ENCODE measurements at places on chromosomes 11 and 22.

- no peak for DNase-seq
Measured at GRCh38 chr11:111225881-111226280, 19.6 kb upstream of the POU2AF2 start.

GRCh38 chr11:122285070-122285988 is 169.3 kb upstream of the BLID start:
- DNase-seq, result no peak

DNA sequence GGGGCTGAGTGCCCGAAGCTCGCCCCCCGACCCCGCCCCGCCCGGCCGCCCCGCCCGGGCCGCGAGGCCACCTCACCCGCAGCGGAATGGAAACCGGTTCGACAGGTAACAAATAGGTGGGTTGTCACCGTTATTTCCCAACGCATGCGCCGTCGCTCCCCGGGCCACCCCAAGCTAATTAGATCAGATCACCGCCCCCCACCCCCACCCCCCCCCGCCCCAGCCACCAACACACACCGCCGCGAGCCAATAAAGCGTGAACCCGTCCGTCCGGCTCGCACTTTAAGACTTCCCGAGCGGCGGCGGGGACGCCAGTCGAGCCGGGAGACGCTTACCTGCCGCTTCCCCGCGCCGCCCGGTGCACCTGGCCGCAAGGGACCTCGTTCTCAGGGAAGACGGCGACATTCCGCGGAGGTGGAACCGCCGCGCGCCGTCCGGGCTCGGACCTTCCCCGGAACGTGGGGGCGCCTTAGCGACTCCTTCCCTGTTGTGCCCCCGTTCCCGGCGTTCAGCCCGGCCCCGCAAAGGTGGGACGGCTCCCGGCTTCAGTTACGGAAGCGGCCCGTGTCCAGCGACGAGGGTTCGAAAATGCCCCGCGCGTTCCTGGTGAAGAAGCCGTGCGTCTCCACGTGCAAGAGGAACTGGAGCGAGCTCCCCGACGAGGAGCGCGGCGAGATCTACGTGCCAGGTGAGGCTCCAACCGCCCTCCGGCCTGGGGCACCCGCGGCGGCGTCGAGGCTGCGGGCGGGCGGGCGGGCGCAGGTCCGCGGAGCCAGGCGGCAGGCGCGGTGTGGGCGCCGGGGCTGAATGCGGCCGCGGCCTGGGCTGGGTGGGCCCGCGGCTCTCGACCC is at the start of gene OVOL1:
OVOL1 (plus strand) TSS at position 278 of the 851 bp plus-strand sequence; CDS start at position 589, 311 bp downstream.
- DNase-seq, result no peak

GRCh38 chr22:30810105-30810504 is 115.4 kb downstream of the OSBP2 start:
- DNase-seq, result no peak

DNA sequence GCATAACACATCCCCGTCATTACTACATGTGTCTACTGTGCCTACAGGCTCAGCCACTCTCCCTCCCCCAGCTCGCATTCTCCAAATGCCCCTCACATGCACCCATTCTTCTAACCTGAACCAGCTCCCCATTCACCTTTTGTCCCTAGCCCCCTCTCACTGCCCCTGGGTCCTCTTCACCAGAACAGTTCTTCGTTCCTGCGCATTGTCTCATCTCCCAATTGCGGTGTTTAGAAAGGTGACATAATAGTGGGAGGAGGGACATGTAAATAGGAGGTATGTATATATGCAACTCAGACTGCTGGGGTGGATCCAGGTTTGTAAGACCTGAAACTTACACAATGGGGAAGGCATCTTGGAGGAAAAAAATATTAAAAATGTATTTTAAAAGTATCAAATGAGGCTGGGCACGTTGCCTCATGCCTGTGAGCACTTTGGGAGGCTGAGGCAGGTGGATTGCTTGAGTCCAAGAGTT is 4.7 kb upstream of the VSIG2 start:
- no peak for DNase-seq

DNA sequence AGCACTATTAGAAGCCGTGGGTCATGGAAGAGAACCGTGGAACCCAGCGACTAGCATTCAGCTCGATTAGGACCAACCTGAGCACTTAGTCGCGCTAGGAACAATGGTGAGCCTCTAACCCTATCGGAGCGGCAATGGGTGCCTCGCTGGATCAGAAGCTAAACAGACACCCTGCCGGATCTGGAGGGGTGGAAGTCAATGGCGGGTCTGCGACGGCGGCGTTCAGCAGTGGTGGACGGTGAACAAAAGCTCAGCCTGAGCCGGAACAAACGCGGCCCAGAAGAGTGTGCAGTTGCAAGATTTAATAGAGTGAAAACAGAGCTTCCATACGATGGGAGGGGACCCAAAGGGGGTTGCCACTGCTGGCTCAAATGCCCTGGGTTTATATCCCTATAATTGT is 391.8 kb upstream of the DDI1 start:
- no peak for DNase-seq
